ENCODE measurements at places on chromosomes 1 and 21.

GRCh38 chr1:57376041-57376440, 47.8 kb downstream of the DAB1 start:
- no peak for DNase-seq

DNA sequence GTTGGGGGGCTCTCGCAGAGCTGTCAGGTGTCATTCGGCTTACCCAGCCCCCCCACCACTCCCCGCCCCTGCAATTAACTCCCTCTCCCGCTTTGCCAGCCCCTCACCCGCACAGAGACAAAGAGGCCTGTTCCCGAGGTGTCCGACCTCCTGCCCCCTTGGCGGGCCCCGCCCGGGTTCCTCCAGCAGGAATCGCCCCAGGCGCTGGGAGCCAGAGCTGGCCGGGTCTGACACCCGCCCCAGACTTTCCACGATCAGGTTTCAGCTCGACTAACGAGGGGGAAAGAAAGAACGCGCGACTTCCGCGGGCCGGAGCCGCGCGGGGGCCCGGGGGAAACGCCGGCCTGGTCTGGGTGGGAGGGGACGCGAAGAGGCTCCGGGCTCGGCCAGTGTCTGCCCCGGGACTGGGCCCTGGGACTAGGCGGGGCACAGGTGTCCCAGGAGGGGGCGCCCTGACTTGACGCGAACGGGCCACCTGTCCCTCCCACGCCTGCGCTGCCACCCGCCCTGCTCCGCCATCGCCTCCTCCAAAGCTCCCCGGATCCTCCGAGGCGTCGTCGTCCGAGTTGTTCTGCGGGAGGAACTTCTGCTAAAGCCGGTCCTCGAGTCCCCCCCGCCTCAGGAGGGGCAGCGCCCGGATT, 36.4 kb upstream of the HHAT start:
- no peak for DNase-seq

DNA sequence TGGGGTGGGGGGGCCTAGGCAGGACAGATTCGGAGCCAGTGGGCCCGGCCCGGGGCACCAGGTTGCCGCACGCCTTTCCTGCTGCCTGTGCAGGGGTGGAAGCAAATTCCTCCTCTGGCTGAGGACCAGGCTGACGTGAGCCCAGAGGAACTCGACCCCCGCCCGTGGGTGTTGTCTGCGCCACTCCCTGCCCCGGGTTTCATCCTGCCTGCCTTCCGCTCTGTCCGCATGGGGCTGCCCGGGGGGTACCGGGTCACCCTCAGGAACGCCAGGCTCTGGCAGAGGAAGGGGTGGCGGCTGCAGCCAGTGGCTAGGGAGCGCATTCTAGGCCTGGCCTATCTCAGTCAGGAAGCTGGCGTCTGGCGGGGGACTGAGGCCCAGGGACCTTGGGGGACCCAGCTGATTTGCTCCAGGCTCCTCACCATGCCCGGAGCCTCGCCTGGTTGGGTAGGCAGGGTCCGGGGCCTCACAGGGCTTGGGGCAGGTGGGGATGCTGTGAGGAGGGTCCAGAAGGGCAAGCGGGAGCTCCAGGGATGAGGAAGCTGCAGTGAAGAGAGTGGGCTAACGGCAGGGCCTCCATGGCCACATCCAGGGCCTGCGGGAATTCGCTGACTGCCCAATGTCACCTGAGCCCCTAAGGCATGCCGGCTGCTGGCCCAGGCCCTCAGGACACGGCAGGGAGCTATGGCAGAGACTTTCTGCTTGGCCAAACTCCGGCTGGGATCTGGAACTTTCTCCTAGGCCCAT, 2.4 kb upstream of the IBA57 start:
- no peak for DNase-seq

DNA sequence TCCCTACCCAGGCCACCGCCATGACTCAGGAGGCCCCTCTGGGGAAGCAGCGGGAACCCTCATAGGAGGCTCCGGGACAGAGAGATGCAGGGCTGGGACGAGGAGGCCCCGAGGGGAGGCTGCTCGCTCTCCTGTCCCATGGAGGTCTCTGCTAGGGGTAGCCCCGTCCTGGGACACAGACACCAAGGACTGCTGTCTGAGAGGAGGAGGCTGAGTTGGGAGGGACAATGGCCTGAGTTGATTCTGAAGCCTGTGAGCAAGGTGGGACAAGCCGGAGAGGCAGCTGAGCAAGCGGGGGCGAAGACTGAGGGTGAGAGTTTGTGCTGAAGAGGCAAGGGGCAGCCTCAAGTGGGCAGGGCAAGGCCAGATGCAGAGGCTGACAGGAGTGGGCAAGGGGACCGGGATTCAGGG, 17.4 kb downstream of the SLC27A3 start:
- no peak for DNase-seq

GRCh38 chr1:103075316-103076000, 32.9 kb downstream of the COL11A1 start:
- no peak for DNase-seq

GRCh38 chr1:210398466-210398865, 69.8 kb downstream of the HHAT start:
- no peak for DNase-seq

- no peak for DNase-seq
These were observed 746 bp downstream of the AK4 start for GRCh38 chr1:65148548-65149350.

GRCh38 chr1:21118167-21118566, 58.5 kb downstream of the EIF4G3 start:
- no peak for DNase-seq

DNA sequence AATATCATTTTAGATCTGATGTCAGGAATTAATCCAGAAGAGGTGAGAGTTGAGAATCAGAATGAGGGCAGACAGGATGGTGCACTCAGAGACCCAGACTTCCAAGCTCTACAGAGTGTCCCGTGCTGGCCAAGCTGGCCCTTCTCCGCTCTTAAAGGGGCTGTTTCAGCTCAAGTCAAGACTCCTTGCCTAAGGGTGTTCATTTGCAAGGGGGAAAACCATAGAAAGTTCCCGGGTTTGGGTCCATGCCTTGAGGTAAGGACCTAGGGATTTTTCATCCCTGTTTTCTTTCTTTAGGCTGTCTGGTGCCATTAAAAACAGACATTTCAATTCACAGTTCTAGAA, 47.5 kb downstream of the EDN2 start:
- DNase-seq: no peak

GRCh38 chr1:37515185-37516034, 844 bp upstream of the MEAF6 start:
- DNase-seq: no peak

GRCh38 chr1:50292276-50292675, 131.0 kb downstream of the DMRTA2 start:
- no peak for DNase-seq

DNA sequence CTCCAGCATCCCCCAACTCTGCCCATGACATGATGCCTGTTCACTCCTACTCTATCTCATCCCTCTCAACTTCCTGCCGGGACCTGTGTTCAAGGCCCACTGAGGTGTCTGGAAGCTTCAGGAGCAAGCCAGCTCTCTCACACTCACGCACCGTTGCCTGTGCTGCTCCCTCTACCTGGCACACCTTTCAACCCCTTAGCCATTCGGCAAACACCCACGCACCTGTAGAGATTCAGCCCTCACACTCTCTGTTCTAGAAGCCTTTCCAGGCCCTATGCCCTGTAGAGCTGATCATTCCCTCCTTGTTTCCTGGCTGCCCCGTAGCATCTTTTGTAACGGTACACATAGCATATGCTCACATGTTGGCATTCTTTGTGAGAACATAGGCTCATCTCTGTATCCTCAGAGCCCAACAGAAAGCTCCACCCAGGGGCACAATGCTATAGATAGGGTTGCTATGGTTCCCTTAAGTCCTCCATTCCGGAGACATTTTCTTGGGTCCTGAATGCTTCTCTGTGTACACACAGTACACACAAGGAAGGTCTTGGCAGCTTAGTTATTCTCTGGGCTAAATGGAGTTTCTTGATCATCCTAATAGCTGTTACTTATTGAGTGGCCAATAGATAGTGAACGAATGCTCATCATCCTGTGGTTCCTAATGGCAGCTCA, 1.3 kb downstream of the C8B start:
- DNase-seq: no peak
